Natural killer cell treated with Interleukin-12 subunit alpha and Interleukin-12 subunit beta and Interleukin-15 and Interleukin-18, amount 100 ng/mL, for 72 hours (primary cell): ENCODE measurements at places on chromosomes 11 and 22. TPM values are rescaled to one million over a fixed set of nuclear protein-coding genes. Genes with fewer than 3 reads are reported as not detected.

CBX6 gene
- total RNA-seq: 137 TPM

IGSF22 gene
- total RNA-seq: not detected

DTX4 gene
- 0.17 TPM for total RNA-seq

CNTF gene
- total RNA-seq: 6.3 TPM

GRCh38 chr11:110434952-110435779, 5.4 kb downstream of the FDX1 start:
- DNase-seq: no peak

DNA sequence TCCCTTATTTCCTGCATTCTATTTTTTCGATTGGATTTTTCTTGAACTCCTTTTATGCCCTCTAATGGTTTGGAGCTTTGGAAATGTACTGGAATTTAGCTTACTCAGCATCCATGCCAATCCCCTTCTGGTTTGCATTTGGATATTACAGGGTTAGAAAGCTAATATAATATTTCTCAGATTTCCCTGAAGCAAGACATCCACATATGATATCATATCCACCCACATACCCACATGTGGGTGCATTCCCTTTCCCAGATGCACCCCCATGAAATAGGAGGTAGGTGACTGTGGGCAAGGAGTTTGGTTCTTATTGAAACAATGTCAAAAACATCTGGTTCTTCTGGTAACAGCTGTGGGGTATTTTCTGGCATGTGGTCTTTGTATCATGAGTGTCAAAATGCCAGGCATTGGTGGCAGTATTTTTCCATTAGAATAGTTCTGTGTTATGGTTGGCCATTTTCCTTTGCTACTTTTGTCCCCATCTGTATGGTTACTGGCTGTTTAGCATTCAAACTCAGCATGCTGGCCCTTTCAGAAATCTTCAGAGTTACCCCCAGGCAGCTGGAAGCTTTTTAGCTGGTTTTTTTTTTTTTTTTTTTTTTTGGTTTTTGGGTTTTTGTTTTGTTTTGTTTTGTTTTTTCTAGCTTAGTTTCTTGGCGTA, 32.7 kb upstream of the DDX10 start:
- DNase-seq: no peak

DNA sequence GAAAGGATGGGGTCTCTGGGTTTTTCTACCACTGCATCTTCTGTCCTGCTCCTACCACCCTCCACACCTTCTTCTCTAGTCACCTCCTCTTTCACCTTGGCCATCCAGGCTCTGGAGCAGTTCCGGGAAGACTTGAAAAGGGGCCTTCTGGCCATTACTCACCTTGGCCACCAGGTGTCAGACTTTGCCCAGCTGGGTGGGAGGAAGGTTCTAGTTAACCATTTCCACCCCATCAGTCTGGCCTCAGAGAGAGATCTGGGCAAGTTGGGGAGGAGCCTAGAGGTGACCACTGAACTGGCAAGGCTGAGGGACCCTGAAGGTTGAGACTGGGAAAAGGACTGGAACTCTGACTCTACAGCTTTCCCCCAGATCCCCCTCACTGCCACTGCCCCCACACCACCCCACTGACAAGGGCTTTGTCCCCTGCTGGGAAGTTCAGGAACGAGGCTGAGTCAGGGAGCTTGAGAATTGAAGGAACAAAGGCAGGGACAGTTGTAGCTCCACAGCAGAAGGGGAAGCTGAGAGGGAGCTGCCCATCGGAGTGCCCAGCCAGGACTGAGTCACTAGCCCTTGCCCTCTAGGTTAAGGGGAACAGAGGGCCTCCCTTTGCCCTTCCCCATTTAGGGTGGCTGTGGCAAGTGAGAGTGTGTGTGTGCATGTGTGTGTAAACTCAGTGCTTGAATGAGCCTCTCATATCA, 3.7 kb upstream of the POLD4 start:
- DNase-seq: peak; percentile 79

DNA sequence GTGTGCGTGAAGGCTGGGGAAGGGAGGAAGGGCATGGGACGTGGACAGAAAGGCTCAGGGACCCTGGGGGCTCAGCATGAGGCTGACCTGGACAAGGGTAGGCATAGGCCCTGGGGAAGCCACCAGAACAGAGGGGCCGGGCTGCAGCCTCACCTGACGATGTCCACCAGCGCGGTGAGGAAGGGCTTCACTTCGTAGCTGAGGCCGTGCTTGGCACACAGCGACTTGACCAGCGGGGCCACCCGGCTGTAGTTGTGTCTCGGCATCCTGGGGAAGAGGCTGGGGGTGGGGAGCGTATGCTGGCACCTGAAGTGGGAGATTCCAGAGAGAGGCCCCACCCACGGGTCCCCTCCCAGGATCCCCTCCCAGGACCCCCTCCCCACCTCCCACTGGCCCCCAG, 15.6 kb downstream of the FADS3 start:
- DNase-seq: no peak

DNA sequence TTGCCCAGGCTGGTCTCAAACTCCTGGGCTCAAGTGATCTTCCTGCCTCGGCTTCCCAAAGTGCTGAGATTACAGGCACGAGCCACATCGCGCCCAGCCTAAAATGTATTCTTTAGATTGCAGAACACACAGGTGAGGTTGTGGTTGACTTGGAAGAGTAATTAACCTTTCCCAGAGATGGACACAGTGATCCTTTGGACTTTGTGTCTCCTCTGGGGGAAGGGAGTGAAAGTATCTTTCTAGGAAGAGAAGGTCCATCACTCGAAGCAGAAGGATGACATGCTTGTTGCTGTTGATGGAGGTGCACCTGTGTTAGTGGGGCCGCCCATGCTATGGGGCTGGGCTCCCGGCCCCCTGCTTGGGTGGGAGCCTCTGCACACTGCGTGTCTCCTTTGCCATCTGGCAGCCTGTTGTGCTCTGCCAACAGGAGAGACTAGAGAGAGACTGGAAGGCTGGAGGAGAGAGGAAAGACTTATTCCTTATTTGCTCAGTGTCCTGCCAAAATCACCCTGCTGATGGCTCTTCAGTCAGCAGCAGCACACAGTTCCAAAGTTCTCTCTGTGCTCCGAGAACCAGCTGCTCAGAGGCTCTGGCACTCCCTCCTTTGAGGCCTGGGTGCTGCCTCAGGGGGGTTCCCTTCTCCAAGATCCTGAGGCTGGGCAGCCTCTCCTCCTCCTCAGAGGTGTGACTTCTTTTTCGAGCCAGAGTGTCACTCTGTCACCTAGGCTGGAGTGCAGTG, 33.1 kb upstream of the CYB5R3 start:
- no peak for DNase-seq

DNA sequence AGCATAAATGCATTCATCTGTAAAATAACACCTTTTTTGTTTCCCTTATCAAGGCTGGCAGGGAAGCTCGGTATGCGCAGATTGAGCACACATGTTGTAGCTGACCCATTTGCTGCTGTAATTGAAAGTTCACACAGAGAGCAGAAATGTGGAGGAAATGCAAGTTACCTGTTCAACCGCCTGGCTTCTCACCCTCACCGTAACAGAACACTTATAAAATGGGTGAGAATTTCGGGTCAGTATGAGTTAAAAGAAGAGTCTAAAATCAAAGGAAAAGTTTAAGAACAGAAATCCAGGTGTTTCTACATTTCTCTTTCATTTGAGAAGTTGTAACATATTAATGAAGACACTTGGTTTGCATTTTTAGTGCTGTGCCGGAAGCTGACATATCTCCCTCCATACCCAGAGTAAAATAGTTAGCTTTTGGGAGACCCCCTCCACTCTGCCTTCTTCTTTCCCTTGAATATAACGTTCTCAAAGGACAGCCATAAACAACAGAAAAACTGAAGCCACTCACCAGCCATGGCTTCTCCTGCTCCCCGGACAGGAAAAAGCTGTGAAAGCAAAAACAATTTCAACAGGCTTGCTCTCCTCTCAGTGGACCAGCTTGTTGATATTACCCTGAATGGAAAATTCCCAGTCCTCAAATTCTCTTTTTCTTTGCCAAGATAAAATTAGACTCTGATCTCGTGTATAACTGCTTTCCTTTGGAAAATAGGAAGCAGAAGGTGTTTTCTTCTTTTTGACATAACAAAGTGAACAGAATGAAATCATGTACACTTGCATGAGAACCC, at the start of gene CASP12:
CASP12 (minus strand) TSS at position 570 of the 794 bp plus-strand sequence.
- no peak for DNase-seq

DNA sequence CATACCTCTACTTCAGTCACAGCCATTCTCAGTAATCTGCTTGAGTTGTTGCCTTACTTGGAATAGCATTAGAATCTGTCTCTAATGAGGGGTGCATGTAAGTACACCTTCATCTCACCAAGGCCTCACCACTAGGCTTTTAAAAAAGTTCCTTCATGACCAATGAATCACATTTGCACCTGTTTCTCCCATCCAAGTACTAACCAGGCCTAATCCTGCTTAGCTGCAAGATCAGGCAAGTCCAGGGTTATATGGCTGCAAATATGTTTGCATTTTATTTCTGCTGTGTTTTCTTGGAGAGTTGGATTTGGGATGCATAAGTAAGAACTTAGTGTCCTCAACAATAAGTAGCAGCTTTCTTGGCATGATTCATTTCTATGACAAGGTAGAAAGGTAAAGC, 66.9 kb downstream of the BBOX1 start:
- DNase-seq: no peak

DNA sequence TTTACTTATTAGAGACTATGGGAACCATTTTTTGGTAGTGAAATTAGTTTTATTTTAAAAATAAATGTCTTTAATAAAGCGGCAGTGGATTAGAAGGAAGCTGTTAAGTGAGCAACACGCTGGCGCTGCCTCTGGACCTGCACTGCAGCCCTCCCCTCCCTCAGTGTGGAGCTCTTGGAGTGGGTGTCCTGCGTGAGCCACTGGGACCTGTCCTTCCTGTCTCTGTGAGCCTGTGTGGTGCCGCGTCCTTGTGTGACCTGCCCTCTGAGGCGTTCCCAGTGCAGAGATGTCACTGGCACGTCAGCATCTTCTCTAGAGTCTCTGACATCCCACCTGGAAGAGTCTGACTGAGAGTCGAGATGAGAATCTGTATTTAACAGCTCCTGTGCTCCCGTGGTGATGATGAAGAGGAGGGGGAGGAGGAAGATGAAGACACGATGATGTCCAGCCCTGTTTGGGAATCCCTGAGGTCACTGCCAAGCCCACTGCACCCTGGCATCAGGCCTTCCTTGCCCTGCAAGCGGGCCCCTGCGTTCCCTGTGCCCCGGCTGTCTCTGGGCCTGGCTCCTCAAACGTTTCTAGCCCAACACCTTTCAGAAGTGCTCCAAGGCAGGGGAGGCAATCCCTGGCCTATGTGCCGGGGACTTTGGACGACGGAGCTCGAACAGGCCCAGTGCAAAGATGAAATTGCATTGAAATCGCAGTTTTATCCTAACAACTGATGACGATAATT, 271.8 kb downstream of the TBC1D22A start:
- no peak for DNase-seq

GRCh38 chr11:93846411-93846810, 4.0 kb downstream of the VSTM5 start:
- DNase-seq: no peak
